ENCODE measurements at places on chromosomes 2 and 18. TPM values are rescaled to one million over a fixed set of nuclear protein-coding genes. Genes with fewer than 3 reads are reported as not detected.

UGT1A8 gene
- not detected for total RNA-seq

HTR2B gene
- under 0.01 TPM for total RNA-seq

HDAC4 gene
- total RNA-seq, result 6.1 TPM

RNPEPL1 gene
- 17.2 TPM for total RNA-seq

LIMS2 gene
- total RNA-seq, result 27.9 TPM

CDK15 gene
- 8.5 TPM for total RNA-seq

Data from placental epithelial cell (primary cell).